ENCODE measurements at places on chromosomes 3 and 15.

DNA sequence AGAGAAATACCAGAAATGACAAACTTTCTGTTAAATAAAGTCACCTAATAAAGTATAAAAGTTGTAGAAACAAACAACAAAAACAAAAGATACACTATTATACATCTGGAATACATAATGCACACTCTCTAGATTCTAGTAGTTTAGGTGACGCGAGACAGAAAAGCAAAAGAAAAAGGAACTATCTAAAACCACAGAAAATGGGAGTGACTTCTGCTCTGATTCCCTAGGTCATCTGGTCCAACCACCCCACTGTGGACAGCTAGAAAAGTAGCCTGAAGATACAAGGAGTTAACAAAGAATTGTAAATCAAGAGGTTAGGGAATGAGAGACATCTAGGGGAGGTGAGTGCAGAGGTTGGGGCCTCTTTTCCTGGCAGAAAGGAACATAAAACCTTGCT, 39.1 kb downstream of the DHX36 start:
- no peak for DNase-seq

DNA sequence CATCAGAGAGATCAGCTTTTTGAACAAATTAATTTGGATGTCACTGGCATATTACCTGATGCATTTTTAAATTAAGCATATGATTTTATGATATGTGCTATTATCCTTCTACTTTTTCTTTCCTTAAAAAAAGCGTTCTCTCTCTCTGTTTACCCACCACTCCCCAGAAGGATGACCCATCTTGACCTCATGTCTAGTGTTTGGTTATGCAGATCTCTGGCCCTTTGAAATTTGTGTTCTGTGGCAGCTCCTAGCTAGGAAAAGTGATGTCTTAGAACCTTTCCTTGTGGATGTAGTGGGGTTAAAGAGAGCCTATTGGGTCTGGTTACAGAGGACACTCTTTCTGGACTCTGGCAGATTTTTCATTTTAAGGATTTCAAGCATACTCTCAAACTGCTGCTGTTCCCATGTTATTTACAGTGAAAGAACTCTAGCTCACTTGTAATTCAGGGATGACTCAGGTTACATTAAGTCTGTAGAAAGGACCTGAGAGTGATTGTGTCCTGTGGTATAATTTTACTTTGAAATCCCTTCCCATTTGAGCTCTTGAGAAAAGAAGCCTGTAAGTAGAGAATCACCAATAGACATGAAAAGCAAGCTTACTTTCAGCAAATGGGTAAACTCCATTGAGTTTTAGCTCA, 23.8 kb downstream of the ARHGEF26 start:
- no peak for DNase-seq

DNA sequence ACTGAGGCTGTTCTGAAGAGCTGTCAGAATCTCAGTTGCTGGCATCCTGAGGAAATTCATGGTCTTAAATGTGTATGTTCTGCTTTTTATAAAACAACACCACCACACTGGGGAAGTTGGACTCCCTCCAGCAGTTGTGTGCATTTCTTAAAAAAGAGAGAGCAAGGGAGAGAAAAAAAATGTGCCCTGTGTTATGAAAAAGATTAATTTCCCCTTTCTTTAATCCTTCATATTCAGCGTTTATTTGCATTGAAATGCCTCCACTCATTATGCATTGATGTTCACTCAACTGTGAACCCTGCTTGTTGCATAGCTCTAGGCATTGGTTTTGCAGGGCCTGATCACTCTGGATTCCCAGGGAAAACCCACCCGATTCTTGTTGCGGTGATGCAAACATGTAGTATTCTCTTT, 4.4 kb upstream of the ZNF609 start:
- DNase-seq: peak; percentile 84

DNA sequence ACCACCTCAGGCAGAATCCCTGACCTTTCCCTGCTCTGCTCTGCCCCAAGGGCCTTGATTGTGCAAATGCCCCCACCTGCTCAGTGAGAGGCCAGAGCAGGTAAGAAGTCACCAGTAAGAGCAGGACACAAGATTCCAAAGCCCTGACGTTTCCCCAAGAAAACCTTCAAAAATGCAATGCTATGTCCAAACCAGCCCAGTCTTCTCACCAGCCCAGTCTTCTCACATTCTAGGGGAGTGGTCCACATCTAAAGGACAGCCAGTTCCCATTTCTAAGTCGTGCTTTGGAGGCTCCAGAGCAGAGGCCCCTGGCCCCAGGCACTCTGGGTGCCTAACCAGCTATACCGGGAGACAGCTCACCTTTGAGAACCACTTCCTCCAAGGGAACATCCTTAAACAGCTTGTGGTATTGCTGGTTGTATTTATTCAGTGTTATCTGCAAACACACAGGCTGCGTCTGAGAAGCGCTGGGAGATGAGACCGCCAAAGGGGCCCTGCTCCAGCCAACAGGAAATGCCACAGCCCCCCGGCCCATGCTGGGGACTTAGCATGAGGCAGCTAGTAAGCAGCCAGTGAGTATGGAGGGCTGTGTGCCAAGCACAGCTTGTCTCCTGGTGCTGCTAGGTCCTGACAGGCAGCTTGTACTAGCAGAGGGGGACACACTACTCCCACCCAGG, 29.3 kb downstream of the GRAMD2A start:
- DNase-seq: no peak

DNA sequence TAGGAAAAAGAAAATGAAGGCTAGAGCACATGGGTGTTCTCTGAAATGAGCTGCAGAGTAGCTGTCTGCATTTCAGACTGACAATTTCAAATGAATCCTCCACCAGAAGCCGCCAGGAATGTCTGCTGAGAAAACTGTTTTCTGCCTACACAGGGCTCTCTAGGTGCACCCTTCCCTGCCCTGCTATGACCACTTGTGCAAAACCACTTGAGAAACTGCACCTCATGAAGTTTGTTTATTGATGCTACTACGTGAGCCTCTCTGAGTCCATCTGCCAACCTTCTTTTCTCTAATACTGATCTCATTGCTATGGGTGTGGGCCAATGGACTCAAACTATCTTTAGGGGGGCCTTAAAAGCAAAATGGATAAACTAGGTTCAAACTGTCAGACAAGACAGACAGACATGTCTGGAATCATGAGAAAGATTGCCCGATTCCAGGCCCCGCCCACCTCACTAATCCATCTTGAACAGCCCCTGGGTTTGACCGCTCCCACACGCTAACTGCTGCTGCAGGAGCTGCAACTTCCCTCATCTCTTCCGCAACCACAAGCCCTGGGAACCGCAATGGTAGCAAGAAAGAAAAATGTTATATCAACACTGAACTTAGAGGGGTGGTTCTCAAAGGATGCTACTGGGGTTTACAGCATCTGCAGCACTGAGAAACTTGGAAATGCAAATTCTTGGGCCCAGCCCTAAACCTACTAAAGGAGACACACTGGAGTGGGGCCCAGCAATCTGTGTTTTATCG, 9.0 kb upstream of the CD47 start:
- peak; percentile 95 for DNase-seq

GRCh38 chr3:26574766-26575165, 47.8 kb upstream of the LRRC3B start:
- DNase-seq: no peak

DNA sequence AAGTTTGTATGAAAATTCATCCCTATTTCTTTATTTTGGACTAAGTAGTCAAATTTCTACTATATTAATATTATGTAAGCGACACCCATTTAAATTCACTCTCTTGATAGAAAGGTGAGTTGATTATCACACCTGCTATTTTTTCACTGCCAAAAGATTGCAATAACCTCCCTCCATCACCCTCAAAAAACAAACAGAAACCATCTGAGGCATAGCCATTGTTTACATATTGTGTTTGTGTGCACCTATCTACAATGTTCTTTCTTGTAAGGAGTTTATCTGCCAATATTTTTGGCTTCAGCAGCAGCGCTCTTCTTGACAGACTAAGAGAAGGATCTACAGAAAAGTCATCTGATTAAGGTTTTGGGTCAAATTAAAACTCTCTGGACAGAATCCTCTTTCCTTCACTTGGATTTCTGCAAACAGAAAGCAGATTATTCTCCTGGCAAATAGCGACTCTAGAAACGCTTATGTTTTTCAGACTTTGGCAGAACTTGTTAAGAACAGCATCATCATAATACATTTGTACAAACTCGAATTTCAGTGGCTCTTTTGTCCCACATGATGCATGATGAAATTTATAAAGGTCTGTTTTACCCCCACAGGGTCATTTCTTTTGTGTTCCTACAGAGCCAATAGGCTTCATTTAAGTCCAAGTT, 48.6 kb downstream of the KCNMB2 start:
- DNase-seq: no peak

GRCh38 chr15:85168642-85169173, 187.1 kb downstream of the PDE8A start:
- DNase-seq: no peak

GRCh38 chr3:59810606-59811005, 760.8 kb upstream of the CFAP20DC start:
- DNase-seq: no peak

- no peak for DNase-seq
Measured at GRCh38 chr3:189169728-189170127, 2.0 kb upstream of the TPRG1 start.

DNA sequence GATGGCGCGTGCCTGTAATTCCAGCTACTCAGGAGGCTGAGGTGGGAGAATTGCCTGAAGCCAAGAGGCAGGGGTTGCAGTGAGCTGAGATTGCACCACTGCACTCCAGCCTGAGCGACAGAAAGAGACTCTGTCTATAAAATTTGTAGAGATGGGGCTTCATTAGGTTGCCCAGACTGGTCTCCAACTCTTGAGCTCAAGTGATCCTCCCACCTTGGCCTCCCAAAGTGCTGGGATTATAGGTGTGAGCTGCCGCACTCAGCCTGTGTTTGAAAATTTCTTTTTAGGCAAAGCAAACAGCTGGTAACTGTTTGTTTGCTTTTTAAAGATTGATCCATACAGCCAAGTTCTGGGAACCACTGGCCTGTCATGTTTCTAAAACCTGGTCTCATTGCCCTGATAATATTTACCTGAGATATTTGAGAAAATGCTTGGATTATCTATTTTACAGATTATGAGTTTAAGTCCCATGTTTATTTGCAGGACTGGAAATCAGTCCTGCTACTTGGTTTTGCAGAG, 64.2 kb upstream of the LMOD3 start:
- DNase-seq: no peak

DNA sequence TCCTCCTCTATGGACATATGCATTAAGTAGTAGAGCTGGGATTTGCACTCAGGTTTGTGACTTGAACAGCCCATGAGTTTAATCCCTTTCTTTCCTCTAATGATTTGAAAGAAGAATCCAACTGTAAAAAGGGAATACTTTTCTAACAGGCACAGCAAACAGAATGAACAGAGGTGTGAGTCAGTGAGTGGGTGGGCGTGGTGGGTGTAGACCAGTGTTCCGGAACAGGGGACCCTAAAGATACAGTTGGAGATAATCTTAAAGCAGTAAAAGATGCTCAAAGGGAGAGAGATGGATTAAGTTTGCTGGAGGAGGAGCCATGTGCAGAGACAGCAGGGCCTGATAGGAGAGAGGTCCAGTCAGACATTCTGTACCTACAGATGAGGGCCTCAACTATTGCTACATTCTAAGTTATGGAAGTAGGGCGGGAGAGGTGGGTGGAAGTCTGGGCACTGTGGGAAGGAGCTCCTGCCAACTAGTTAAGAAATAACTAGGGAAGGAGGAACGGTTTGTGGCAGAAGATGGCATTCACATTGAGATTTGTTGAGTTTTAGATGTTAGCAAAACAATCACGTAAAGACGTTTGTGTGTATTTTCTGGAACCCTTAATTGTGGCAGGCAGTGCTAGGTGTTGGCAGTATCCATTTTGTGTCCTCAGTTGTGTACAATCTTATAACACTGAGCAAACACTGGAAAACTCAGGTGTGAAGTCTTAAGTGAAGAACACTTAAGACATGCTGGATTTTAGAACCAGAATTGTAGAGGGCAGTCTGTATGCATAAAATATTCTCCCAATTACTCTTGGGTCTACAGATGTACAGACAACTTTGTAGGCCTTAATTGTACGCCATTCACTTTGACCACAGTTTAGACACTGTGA, 511.0 kb downstream of the GRM7 start:
- DNase-seq: no peak

GRCh38 chr15:33066584-33066983, 127.9 kb downstream of the FMN1 start:
- DNase-seq: no peak

- no peak for DNase-seq
Measured at GRCh38 chr3:76615719-76616118, 424.2 kb upstream of the ROBO2 start.

DNA sequence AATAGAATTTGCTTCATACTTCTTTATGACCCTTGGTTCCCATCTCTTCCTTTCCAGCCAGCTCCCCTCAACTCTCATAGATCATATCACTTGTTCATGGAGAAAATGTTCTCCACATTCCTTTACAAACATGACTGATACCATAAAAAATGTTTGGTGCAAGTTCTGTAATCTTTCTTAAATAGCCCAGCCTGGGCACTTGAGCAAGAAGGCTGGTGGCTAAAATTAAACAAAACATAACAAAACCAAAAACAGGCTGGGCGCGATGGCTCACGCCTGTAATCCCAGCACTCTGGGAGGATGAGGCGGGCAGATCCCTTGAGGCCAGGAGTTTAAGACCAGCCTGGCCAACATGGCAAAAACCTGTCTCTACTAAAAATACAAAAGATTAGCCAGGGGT, 8.9 kb upstream of the POLR2M start:
- DNase-seq: no peak

DNA sequence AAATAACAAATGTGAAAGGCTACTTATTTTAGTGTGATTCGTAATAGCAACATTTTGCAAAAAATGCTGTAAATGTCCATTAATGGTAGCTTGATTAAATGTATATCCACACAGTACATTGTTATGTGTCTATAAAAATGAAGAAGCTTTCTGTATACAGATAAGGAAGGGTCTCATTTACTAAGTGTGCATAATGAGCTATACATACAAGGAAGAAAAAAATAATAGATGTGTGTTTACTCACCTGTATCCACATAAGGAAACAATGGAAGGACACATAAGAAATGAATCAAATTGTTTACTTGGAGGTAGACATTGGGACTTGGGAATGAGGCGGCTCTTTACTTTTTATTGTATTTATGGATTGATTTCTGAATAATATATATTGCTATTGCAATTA, 34.9 kb downstream of the MED12L start:
- DNase-seq: no peak

DNA sequence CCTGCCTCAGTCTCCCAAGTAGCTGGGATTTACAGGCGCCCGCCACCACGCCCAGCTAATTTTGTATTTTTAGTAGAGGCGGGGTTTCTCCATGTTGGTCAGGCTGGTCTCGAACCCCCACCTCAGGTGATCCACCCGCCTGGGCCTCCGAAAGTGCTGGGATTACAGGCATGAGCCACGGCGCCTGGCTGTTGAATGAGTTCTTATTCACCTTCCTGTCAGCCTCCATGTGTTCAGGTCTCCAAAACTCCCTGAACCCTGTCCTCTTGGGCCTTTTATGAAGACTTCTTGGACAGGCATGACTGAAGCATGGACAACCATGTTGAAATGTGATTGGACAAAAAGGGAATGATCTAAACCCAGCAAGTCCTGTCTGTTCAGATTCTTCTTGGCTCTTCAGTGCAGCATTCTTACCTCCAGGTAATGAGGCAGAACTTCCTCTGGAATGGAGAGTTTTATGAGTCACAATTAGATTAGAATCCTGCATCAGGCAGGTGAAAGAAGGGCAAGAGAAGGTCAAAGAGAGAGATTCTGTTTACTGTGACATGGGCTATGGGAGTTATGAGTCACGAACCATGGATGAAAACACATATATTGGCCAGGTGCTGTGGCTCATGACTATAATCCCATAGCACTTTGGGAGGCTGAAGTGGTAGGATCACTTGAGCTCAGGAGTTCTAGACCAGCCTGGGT, 23.1 kb upstream of the EIF4A2 start:
- no peak for DNase-seq

- peak; percentile 12 for DNase-seq
Measured at GRCh38 chr3:11379238-11379823, 107.1 kb downstream of the ATG7 start.
